ENCODE measurements at places on chromosomes 1 and 21. TPM values are rescaled to one million over a fixed set of nuclear protein-coding genes. Genes with fewer than 3 reads are reported as not detected.

DNA sequence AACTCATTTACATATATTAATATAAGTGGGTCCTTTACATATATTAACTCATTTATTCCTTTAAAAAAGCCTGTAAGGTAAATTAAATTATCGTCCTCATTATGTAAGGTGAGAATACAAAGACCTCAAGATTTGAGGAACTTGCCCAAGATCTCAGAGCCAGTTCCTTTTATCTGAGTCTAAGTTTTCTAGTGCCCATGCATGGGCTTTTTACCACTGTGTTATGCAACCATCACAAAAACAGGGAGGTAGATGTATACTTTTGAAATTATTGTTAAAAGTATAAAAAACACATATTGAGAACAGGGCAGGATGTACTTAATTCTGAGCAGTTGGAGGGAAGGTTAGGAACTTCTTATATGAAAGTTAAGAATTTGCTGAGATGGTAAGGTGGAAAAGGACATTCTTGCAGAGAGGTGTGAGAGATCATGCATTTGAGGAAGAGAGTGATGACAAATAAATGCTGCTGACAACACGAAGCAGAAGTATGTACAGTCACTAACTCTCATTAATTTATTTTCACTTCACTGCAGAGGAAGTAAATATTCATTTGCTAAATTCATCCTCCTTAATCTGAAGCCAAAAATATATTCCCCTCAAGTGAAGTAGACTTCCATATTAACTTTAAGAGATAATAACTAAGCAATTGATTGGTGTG, 28.9 kb upstream of the LYPLAL1 start:
- no peak for DNase-seq

- DNase-seq, result no peak
These were observed 17.7 kb downstream of the FOXJ3 start for GRCh38 chr1:42317308-42317707.

DNA sequence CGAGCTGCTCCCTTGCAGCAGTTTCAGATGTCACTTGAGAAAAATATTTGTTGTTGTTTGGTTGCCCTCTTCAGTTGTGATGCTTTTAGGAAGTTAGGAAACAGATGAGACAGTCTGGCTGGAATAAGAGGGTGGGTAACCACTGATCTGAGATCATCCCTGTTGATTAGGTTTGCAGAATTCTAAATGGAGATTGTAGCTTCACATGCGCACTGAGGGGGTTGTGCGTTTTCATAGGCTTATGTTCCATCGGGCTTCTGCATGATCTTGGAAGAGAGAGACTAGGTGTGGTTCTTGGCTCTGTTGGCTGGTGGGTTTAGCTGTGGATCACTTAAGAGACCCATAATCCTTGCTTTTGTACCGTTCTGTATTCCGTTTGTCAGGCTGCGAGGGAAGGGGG, 108.1 kb downstream of the CAMTA1 start:
- no peak for DNase-seq

The C1orf226 gene
- 0.10 TPM for polyA plus RNA-seq

DNA sequence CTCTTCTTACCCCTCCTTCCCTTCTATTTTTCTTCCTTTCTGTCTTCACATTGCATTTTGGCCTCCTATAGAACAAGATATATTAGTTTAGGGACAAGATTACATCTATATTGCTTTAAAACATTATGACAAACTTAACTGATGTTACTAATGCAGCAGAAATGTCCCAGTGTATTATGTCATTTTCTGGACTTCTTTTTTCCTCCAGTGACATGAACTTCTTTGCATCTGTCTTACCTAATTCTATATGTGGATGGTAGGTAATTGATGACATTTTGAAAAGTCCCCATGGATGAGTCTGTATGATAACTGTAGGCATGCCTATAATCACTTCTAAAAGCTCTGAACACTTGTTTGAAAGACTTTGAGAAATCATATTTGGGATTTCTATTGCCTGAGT, 89.5 kb downstream of the FNBP1L start:
- no peak for DNase-seq

- no peak for DNase-seq
These were observed 28.7 kb downstream of the FAM89A start for GRCh38 chr1:231011360-231011759.

DNA sequence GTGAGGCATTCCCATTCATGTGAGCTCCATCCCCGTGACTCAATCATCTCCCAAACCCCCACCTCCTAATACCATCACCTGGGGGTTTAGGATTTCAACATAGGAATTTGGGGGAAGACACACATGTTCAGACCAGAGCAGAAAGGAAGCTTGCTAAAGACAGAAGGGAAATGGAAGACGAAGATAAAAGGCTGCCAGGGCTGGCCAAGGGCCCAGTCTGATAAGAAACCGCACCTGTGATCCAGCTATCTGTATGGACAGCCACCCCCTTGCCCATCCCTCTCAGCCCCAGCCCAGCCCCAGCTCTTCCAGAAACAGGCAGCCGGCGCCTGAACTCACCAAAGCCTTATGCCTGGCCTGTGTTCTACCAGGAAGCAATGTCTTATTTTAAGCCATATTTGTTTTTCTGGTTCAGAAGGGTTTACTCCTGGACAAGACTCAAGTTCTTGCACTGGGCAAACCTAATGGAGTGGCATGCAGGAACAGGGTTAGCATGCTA, 198.4 kb upstream of the VAMP3 start:
- no peak for DNase-seq

- no peak for DNase-seq
These were observed 45.2 kb downstream of the CLEC20A start for GRCh38 chr1:178451529-178451928.

The FAM167B gene
- 3.7 TPM for polyA plus RNA-seq

- DNase-seq, result no peak
These were observed 99.4 kb upstream of the EDN2 start for GRCh38 chr1:41583658-41584547.

GRCh38 chr1:176450526-176450925, 12.4 kb upstream of the PAPPA2 start:
- DNase-seq, result no peak

- no peak for DNase-seq
These were observed 28.3 kb downstream of the ARID1A start for GRCh38 chr1:26724118-26724517.

DNA sequence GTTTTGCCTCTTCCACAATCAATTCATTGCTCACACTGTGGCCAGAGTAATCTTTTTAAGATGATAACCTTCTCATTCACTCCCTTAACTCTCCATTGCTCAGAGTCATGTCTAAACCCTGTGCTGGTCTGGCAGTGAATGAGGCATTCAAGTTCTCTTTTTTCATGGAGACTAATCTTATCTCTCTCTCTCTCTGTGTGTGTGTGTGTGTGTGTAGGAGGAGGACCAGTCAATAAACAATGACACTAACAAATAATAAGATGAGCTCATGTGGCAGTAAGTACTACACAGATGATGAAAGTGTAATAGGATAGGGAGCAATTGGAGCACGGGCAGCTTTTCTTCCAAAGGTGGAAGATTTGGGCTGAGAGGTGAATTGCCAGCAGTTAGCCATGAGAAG, 122.0 kb upstream of the B3GALT2 start:
- DNase-seq, result no peak
